ENCODE measurements at places on chromosomes 13 and 19.
A peak's percentile ranks its signal among the peaks of the same experiment; 100 is the strongest.

DNA sequence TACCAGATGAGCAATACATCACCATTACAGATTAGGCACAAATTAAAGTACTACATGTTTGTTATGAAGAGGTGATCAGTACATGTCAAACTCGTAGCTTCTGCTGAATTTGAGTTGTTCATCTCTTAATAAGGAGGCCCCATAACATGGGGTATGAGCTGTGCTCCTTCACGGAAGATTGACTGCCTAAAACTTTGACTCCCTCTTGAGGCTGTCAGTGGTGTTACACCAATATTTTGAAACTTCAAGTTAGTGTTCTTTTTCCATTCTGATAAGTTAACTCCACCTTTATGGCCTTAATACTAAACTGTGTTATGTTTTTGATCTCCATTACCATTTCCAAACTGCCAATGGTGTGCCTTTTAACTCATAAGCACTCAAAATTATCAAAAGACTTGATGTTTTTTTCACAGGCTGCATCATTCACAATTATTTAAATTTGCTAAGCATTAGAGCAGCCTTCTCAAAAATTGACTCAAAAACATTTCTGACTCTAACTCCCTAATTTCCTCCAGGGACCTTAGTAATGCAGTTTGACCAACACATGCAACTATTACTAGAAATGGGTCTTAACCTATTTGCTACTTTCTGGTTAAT is 1591.5 kb downstream of the PCDH9 start:
- DNase-seq: no peak

DNA sequence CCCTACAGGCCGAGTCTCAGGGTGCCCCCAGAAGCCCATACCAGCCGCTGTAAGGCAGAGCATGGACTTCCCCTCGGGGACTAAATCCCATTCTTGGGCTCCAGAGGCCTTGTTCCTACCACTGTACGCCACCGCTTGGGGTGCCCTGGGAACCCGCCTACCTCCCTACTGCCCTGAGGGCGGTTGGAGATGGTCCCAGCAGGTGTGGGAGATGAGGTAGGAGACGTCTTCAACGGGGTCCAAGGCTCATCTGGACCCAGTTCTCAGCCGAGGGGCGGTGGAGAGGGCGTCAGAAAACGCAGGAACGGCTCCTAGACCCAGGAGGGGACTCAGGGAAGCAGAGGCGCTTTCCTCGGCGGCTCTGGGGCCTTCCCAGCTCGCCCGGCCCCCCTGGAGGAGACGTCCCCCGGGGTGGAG is 833 bp upstream of the ZIK1 start:
- DNase-seq: no peak

GRCh38 chr19:41902594-41902993 is 19.6 kb downstream of the ARHGEF1 start:
- no peak for DNase-seq

GRCh38 chr19:47239610-47240296 is 8.8 kb upstream of the BBC3 start:
- peak; percentile 35 for DNase-seq

DNA sequence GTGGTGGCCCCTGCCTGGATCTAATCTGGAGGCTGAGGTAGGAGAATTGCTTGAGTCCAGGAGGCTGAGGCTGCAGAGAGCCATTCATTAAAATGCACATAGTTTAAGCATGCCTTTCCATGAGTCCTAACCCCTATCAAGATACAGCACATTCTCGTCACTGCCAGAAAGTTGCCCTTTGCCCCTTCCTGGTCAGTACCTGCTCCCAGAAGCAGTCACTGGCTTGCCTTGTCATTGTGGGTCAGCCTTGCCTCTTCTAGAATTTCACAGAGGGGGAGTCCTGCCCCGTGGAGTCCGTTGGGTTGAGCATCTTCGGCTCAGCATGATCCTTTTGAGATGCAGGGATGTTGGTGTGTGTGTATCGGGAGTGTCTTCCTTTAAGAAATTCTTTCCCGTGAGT is 10.8 kb downstream of the BICRA start:
- no peak for DNase-seq

- no peak for DNase-seq
Observed at GRCh38 chr13:79749984-79750551, 269.1 kb downstream of the NDFIP2 start.

DNA sequence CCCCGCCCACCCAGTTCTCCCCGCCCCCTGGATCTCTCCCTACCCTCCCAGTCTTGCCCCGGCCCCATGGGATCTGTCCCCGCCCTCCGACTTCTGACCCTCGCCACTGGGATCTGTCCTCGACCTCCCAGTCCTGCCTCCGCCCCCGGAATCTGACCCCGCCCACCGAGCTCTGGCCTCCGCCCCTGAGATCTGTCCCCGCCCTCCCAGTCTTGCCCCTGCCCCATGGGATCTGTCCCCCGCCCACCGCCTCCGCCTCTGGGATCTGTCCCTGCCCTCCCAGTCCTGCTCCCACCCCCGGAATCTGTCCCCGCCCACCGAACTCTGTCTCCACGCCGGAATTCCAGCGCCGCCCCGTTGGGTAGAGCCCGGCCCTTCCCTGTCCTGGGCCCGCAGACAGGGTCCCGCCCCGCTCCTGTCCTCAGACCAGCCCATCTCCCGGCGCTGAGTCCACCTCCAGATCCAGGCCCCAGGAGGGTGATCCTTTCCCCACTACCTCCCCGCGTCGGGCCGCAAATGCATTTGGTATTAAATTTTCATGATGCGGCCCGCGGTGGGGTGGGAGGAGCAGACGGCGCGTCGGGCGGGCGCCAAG is 1.5 kb upstream of the SLC17A7 start:
- peak; percentile 63 for DNase-seq

- no peak for DNase-seq
Observed at GRCh38 chr19:11248852-11249251, 9.4 kb downstream of the ANGPTL8 start.

GRCh38 chr13:100521851-100522617 is 66.6 kb downstream of the GGACT start:
- DNase-seq: no peak

GRCh38 chr13:93714171-93714570 is 487.6 kb downstream of the GPC6 start:
- DNase-seq: no peak

All from activated T-helper 2 cell treated with anti-CD3 and anti-CD28 coated beads, Interferon-gamma antibody, Interleukin-2, Interleukin-4, amounts not matched to agents 10 μg/mL and 5 μg/mL and 100 μg/mL, durations not matched to agents 14 hours and 24 hours and 36 hours (primary cell).